ENCODE measurements at places on chromosomes 16 and 17.
A peak's percentile ranks its signal among the peaks of the same experiment; 100 is the strongest.

GRCh38 chr17:77429969-77430752 lies 289.4 kb downstream of the SEC14L1 start:
- DNase-seq, result peak; percentile 95

DNA sequence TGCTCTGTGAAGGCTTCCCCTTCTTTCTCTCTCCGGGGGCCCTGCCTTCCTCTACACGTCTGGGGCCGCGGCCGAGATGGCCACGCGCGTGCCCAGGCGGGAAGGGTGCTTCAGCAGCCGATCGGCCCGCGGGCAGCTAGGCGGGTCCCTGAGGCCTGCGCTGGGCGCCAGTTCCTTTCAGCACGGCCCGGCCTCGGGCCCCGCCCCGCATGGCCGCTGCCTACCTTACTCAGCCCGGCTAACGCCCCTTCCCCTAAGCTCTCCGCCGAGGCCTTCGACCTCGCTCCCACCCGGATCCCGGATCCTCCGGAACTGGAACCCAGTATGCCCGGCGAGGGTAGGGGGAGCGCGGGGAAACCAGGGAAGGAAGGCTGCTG lies 335 bp downstream of the TMEM11 start:
- no peak for DNase-seq

DNA sequence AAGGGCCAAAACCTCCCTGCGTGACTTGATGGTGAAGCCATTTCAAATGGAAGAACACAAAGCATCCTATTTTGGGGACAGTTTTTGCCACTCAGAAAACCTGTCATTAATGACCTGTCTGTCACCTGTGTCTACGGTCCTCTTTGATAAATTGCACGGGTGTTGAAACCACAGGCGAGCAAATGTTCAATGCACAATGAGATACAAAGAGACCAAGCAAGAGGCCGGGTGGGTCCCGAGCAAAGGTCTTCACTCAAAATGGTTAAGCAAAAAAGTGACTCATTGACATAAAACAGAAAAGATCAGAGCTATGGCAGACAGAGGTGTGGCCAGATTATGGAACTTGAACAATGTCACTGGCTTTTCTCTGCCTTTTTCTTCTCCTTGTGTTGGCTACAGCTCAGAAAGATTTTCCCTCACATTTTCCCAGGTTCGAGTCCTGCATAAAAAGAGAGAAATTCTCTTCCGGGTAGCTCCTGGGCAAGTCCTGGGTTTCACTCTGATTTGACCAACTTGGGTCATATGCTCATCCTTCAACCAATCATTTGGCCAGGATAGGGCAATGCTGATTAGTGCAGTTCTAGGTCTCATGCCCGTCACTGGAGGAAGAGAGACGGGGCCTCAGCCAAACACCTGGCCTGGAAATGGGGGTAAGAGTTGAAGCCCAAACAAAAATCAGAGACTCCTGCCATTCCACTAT lies 92.2 kb downstream of the CMC2 start:
- DNase-seq, result no peak

GRCh38 chr16:68608330-68608729 lies 36.8 kb upstream of the CDH3 start:
- DNase-seq, result no peak

DNA sequence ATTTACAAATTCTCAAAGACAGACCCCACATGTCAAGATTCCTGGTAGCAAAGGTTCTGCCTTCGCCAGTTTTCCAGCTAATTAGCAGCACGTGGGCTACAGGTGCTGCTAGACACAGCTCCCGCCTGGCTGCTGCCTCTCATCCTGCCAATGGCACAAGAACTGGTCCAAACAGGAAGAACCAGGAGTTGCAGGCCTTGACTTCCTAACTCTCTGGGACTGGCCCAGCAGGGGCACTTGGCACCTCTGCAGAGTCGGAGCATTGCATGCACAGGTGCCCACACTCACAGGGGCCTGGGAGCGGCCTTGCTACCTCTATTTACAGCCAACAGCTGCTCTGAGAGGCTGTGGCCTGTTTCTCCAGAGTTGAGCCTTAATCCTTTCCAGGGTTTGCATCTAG lies 39.6 kb downstream of the TK2 start:
- DNase-seq, result no peak

GRCh38 chr17:63523253-63523855 lies at the start of gene KCNH6:
Gene KCNH6 (plus strand): TSS chr17:63523358. CDS start chr17:63523414, 56 bp downstream.
- DNase-seq, result no peak

DNA sequence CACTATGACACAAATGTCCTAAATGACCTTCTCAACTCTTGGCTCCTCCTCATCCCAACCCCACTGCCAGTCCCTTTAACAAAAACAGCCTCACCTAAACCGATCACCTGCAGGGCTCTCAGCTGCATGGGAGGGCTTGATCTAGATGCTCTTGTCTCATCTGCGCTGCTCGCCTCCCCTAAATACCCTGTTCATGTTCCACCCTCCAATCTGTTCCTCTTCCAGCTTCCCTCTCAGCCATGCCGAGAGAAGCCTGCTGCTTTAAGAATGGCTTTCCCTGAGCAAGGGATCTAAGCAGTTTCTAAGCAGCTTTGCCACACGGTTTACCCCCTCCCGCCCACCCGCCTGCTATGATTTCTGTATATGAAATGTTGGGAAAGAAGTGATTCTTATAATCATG lies 23.7 kb downstream of the PIPOX start:
- no peak for DNase-seq

GRCh38 chr16:52535076-52535475 lies 11.9 kb downstream of the TOX3 start:
- no peak for DNase-seq

- no peak for DNase-seq
These were observed 40.8 kb downstream of the MRC2 start for GRCh38 chr17:62668091-62668804.

DNA sequence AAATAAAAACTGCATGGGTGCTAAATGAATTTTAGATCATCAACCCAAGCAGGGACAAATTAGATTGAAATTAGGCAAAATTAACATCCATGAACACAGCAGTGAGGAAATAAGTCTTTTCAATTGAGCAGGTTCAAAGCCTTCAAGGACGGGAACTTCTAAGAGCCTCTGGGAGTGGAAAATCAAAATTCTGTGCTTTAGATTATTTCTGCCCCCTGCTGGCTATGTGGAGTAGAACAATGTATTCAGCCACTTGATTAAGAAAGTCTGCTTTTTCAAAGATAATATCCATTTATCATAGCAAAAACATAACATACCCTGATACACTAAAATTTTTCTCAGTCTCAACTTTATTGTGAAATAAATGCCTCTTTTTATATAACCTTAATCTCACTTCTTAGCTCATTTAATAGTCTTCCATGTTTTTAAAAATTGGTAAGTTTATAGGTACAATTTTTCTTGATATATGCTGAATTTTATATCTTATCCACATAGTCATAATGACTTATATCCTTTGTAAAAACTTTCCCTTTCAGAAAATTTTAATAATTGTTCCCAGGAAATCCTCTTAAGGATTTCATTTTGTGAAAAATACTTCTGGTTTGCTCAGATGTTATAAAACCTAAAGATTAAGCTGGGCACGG lies 28.1 kb upstream of the NOL11 start:
- DNase-seq, result peak; percentile 62

DNA sequence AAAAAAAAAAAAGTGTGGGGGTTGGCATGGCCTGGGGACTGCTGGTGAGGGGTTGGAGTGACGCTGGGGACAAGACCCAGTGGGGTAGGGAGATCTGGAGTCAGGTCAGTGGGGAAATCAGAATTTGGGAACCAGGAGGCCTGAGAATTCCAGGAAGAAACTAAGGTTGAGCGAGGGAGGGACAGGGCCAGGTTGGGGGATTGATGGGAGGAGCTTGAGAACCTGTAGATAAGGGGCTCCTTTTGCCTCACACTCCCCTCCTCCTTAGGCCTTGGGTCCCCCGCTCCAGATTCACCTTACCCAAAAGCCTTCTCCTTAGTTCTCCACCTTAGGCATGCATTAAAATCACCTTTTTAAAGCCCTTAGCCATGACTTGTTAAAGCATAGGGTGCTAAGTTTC lies 8.3 kb upstream of the PYDC1 start:
- DNase-seq, result no peak

DNA sequence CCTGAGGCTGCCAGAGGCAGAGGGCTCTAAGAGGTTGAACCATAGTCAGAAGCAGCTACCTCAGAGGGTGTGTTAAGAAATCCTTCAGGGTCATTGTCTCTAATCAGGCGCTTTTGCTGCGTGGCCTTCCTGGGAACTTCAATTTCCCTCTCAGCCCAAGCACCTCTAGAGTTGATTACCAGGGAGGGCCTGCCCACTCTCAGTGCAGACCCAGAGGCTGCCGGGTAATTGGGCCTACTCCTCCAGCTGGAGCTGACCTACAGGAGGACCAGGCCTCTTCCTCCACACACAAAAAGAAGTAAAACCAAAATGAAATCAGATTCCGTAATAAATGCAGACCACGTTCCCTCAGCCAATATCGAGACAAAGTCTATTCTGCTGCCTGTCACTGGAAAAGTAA lies 305.0 kb upstream of the CCL2 start:
- no peak for DNase-seq

GRCh38 chr16:80681436-80681835 lies 123.0 kb downstream of the CDYL2 start:
- no peak for DNase-seq

DNA sequence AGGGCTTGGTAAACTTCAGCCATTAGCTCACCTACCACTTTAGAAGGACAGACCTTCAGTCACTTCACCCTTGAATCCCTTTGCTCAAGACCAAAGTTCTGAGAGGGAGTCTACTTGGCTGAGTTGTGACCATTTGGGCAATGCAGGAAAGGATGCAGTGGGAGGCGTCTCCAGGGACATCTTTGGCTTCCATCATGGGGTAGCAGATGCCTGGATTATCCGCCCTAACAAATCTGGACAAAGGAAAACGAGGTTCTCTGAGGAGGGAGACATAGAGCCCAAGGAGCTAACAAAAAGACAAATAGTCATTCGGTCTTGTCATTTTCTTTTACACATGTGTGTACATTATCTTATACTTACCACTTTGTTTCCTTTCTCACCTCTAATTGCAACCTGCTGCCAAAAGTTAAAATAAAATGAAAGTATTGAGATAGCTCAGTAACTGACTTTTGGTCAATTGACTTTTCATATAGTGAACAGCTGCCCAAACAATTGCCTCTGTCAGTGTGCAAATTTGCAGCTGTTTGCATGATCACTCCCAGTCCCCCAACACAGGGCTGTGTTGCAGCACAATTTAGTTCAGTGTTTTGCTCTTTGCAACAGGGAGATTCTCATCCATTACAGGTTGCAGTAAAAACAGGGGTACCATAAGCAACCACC lies 108.9 kb upstream of the EEF2KMT start:
- DNase-seq, result no peak

DNA sequence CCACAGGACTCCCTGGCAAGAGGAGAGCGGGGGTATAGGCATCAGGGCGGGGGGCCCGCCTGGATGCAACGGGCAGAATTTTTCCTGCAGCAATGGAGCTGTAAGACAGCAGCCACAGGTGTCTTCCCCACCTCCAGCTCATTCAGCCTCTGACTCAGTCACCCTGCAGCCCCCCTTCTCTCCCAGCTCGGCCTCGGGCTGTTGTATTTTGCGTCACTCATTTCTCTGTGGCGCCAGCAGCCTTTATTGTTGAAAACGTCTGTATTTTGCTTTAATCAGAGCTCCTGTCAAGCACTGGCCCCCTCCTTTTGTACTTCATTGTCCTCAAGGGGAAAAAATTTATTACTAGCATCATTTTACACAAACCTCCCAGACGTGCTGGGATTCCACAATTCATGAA lies 117.7 kb downstream of the WSCD1 start:
- DNase-seq, result no peak

DNA sequence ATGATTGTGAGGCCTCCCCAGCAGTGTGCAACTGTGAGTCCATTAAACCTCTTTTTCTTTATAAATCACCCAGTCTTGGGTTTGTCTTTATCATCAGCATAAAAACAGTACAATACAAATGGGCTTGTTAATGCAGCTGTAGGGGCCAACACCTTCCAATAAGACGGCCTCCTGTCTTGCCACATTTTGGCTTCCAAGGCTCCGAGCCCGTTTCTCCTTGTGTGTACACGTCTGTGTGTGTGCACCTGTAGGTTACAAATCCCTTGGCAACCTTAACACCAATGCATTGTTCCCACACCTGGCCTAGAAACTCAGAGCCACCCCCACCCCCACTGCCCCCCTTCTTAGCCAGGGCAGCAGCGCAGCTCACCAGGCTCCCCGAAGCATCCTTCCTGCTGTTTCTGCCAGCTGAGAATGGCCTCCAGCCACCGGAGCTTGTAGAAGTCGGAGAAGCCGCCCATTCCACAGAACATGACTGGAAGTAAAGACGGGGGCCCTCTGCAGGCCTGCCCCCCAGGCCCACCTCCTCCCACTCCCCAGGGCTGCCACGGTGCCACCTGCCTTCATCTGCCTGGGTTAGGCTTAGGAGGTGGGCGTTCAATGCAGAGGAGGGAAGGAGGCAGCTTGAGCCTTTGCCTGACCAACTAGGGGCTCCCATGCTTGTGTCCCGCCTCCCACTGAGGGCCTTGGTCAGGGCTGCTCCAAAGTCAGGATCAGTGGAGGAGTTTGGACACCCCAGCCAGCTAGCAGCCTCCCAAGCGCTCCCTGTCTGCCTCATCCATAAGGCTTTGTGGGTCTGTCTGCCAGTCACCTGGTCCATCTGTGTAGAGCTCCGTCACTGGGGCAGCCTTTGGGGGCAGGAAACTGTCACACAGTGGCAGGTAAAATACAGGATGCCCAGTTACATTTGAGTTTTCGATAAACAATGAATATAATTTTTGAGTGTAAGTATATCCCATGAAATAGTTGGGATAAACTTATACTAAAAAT lies 10.6 kb downstream of the C16orf89 start:
- no peak for DNase-seq
